ENCODE measurements at places on chromosomes 12 and 14. TPM values are rescaled to one million over a fixed set of nuclear protein-coding genes. Genes with fewer than 3 reads are reported as not detected.

DNA sequence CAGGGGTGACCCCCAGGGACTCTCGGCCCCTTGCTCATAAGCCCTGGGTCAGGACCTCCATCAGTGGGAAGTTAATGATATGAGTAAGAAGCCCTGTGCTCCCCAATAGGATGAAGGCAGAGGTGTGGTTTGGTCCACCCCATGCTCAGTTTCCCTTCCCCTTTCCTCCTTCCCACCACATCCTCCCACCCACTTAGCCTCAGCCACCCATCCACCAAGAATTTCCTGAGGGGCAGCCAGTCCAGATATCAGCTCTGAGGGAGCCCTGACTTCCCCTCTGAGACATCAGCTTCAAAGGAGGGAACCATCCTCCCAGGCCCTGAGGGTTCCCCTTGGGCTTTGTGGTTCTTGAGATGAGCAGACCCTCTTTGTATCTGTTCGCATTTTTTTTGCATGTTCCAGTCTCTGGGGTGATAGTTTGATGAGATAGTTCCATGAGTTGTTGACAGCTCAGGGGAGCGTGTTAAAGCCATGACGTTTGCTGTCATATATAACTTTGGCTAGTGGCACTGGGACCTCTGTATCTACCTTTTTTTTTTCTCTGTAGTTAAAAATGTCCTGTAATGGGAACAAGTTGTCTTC is 71.2 kb downstream of the LGMN start:
- no peak for DNase-seq

GRCh38 chr14:69532561-69533340 is 41.9 kb downstream of the CCDC177 start:
- peak; percentile 71 for DNase-seq

GRCh38 chr14:26132061-26132645 is 465.7 kb downstream of the NOVA1 start:
- DNase-seq, result no peak

DNA sequence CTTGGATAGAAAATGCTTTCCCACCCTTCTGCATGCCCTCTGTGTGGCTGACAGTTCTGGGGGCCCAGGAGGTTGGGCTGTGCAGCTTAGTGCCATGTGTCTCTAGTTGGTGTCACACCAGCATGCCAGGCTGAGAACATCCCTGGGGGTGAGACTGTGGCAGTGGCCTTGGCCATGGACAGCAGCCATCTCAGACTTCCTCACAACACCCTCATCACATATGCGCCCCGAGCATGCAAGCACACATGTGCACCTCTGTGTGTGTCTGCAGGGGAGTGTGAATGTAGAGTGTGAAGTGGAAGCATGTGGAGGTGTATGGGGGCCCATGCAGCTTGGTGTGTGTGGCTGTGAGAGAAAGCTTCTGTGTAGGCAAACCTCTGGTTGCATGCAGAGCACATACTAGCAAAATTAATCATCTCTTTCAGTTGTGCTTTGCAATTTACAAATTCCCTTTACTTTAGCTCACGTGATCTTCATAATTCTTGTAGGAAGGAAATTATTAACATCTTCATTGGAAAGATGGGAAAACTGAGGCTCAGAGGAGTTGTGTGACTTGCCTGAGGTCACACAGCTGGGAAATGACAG is 8.4 kb downstream of the ASIC1 start:
- DNase-seq, result no peak

DNA sequence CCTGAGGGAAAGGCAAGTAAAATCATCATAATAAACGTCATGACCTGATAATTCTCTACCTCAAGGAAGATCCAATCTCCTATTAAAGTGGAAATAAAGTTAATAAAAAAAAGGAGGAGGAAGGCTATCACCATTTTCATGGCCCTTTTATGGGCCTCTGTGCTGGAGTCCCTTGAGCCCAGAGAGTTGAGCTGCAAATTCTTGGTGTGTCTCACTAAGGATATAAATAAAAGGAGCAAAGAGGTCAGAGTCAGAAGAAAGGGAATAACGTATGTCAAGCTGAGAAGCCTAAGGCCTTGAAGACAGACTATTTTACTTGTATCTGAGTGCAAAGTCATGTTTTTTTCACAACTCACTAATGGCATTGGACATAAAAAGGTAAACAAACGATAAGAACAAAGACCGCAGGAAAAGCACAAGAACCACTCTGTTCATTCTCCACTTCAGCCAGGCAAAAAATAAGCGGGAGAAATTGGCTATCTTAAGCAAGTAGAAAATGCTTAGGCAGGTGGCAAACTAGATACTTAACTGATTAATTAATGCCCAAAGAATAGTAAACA is 12.0 kb upstream of the SMIM10L1 start:
- DNase-seq, result no peak

- no peak for DNase-seq
Measured at GRCh38 chr14:33737446-33737845, 213.4 kb downstream of the EGLN3 start.

GRCh38 chr14:89911010-89911919 is 43.3 kb downstream of the EFCAB11 start:
- peak; percentile 38 for DNase-seq

GRCh38 chr14:64208981-64209380 is 85.2 kb downstream of the ESR2 start:
- DNase-seq, result no peak

- no peak for DNase-seq
Measured at GRCh38 chr12:67540920-67541624, 107.5 kb upstream of the DYRK2 start.

GRCh38 chr14:72516936-72517700 is 376.8 kb downstream of the DPF3 start:
- DNase-seq, result peak; percentile 71

DNA sequence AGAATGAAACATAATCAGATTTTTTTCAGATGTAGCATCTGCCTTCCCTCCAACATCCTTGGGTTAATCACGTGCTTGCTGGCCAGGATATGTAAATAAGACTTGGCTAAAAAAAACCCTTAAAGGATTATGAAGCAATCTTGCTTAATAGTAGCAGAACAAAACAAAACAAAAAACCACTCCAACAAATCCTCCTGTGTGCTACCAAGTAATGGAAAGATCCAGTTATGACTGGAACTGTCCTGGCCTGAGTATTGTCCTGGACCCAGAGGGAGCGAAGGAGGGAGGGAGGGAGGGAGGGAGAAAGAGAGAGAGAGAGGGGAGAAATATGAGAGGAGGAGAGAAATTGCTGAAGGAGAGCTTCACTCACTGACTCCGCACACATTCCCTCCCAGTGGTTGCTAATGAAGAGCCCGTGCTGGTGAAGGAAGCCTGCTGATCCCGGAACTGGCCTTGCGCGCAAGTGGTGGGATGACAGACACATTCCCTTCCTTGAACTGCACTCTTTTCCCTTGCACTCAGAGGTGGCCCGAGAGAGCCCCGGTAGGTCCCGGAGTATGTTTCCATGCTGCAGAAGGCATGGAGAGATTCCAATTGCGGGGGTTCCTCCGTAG is 57.2 kb downstream of the HMGA2 start:
- DNase-seq, result no peak

DNA sequence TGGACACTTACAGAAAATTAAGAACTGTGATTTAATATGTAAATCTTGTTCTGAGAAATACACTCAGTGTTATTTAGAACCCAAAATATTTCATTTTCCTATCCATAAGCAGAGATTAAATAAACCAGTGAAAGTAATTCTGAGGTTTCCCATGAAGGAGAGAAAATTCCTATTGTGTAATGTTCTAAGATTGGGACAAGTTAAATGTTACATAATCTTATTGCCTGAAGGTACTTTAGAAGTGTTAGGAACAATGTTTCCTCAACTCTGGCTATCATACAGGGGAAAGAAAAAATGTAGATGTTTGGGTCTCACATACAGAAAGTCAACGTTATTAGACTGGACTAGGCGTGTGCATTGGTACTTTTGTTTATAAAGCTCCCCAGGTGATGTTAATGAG is 281.9 kb upstream of the SYT10 start:
- DNase-seq, result no peak

- DNase-seq, result no peak
Measured at GRCh38 chr14:80212023-80212397, 706 bp upstream of the DIO2 start.

GRCh38 chr14:73863209-73863608 is 11.6 kb downstream of the PTGR2 start:
- no peak for DNase-seq

DNA sequence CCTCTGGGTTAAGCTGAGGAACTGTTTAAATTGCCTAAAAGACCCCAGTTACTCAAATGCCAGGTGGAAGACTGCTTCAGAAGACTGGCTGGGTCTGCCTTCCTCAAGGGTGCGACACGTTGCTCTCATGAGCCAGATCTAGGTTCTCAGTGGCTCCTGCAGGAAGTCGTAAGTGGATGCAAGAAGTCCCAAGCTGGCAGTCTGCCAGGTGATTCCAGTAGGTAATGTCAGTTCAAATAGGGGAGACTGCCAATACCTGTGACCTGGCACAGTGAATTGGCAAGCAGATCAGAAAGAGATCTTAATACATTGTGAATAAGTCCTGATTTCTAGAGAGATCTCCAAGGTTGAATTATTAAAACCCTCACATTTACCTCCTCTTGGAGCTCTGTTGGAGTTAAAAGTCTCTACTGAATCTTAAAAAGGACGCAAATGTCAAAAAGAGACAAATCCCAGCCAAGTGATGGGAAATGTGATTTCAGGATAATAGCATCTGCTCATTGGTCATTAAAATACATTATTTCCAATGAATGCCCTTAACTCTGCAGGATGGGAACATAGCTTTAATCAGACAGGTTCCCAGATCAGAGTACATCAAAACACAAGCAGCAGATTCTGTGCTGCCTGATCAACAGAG is 98.8 kb upstream of the FRMD6 start:
- no peak for DNase-seq

GRCh38 chr12:116529048-116529447 is 30.1 kb upstream of the MAP1LC3B2 start:
- DNase-seq, result no peak

GRCh38 chr12:132729541-132730320 is 19.1 kb downstream of the PGAM5 start:
- DNase-seq, result no peak

- DNase-seq, result no peak
Measured at GRCh38 chr12:38102197-38102596, 214.4 kb upstream of the ALG10B start.

- DNase-seq, result peak; percentile 29
Measured at GRCh38 chr12:96237465-96238077, 43.4 kb downstream of the ELK3 start.

GRCh38 chr14:96583569-96584041 is 81.4 kb downstream of the PAPOLA start:
- DNase-seq, result peak; percentile 7

DNA sequence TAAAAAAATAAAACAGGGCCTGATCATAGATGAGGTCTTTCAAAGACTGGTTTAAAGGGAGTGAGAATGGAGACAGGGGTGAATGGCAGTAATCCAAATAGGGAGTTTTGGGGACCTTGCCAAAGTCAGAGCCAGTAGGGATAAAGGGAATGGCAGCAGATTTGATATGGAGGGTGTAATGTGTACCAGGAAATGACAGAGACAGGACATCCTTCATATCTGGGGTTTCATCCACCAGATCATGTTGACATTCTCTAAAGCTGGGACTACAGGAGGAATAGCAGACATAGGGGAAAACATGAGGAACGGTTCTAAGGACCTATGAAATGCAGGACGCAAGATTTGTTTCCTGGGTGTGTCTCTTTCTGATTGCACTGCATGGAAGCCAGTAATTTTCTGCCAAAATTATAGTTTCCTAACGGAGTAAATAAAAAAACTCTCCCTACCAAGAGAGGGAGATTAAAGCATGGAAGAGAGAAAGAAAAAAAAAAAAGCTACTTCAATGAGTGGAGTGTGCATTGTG is 169.9 kb downstream of the PRKD1 start:
- no peak for DNase-seq

DNA sequence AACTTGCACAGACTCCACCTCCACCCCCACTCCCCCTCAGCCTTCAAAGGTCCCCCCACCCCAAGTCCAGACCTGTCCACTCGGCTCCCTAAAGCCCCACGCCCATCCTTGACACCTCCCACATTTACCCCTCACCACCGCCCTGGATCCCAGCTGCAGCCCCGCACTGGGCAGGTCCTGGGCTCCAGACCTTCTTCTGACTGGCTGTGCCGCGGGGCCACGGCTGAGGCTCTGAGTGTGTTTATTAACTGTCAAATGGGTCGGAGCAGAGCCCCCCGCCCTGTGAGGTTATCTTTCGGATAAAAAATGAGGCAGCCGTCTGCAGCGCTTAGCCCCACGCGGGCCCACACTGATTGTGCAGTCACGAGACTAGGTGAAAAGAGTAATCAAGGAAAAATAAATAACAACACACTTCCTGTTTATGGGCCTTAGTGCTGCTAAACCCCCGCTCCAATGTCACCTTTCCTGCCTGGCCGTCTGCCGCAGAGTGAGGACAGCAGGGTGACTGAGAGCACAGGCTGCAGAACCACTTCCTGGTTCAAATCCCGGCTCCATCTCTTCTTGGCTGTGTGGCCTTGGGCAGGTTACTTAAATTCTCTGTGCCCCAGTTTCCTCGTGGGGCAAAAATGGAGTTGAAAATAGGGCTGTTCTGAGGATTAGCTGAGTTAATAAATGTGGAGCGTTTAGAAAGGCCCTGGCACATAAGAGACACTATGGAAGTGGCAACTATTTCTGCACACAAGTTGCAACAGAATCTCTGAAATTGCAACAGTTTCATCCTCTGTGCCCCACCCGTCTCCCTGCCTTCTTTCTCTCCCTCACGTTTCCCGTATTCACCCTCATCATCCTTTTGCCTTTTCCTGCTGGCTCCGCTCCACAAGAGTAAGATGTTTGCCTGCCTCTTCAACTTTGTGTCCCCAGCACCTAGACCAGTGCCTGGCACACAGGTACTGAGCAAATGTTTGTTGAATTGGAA is 9.4 kb downstream of the SETD1B start:
- DNase-seq, result no peak

CRADD gene
- total RNA-seq, result 18.2 TPM

TCP11L2 gene
- 45.6 TPM for total RNA-seq

CCNT1 gene
- 38.7 TPM for total RNA-seq

KRT77 gene
- not detected for total RNA-seq

FAM90A1 gene
- total RNA-seq, result not detected

ITGA7 gene
- total RNA-seq, result 10.8 TPM

MORN3 gene
- not detected for total RNA-seq

FITM1 gene
- 0.85 TPM for total RNA-seq

CISTR gene
- not detected for total RNA-seq

LUM gene
- total RNA-seq, result 102 TPM

BCL11B gene
- 5.6 TPM for total RNA-seq

DPPA3 gene
- not detected for total RNA-seq

COCH gene
- total RNA-seq, result 0.91 TPM

SSPN gene
- 13.5 TPM for total RNA-seq

ARMH4 gene
- total RNA-seq, result 0.57 TPM

CCDC177 gene
- total RNA-seq, result not detected

SAMD15 gene
- total RNA-seq, result not detected
